ENCODE measurements at places on chromosomes 4 and X. TPM values are rescaled to one million over a fixed set of nuclear protein-coding genes. Genes with fewer than 3 reads are reported as not detected.

The ATP2B3 gene
- not detected for total RNA-seq

The NAP1L3 gene
- total RNA-seq = 0.50 TPM

The HGFAC gene
- total RNA-seq = 0.67 TPM

The SLC10A4 gene
- not detected for total RNA-seq

The UGT2B10 gene
- total RNA-seq = not detected

The TMPRSS11B gene
- not detected for total RNA-seq

The AREG gene
- total RNA-seq = 3.4 TPM

The RAB33A gene
- total RNA-seq = 0.59 TPM

The MAP3K15 gene
- total RNA-seq = not detected

The MAGEB10 gene
- not detected for total RNA-seq

The C4orf50 gene
- 0.02 TPM for total RNA-seq

The PCYT1B gene
- total RNA-seq = 0.05 TPM

The ADAMTS3 gene
- total RNA-seq = 0.42 TPM
